ENCODE measurements at places on chromosomes 13 and 19.

DNA sequence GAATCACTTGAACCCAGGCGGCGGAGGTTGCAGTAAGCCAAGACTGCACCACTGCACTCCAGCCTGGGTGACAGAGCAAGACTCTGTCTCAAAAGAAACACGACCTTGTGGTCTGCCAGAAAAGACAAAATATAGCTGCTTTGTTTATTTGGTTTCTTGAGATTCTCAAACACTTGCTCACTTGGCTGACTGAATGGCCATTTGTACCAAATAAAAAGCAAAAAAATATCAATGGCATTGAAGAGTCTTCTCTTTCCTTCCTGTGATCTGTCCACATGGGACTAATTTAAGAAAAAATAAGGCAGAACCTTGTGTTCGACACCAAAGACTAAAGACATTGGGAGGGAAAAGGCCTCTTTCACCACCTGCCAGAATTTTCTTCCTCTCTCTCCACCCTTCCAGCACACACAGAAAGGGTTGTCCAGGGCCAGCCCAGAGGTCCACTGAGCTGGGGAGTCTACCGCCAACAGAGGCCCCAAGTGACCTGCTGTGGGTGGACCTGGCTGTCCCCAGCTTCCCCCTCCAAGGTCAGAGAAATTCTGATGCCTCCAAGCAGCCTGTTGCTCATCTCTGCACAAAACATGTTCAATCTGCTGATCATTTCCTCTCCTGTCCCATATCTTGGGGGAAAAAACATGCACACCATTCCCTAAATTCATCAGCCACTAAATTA, 5.9 kb downstream of the BRME1 start:
- no peaks in the 10 kb centered on the region for H3K27me3 ChIP-seq
- no peaks in the 10 kb centered on the region for H3K36me3 ChIP-seq
- no peak overlapping the region for H3K27ac ChIP-seq
- DNase-seq, result no peak
- H3K4me1 ChIP-seq, result peaks cover 4% of the 10 kb centered on the region
- H3K4me3 ChIP-seq, result no peak overlapping the region

- H3K27ac ChIP-seq, result no peak overlapping the region
- DNase-seq, result no peak
- H3K4me1 ChIP-seq, result no peaks in the 10 kb centered on the region
Measured at GRCh38 chr13:93338906-93339305, 112.3 kb downstream of the GPC6 start.

GRCh38 chr19:49651029-49651819, 9.2 kb downstream of the SCAF1 start:
- DNase-seq, result no peak
- H3K27me3 ChIP-seq, result no peaks in the 10 kb centered on the region

DNA sequence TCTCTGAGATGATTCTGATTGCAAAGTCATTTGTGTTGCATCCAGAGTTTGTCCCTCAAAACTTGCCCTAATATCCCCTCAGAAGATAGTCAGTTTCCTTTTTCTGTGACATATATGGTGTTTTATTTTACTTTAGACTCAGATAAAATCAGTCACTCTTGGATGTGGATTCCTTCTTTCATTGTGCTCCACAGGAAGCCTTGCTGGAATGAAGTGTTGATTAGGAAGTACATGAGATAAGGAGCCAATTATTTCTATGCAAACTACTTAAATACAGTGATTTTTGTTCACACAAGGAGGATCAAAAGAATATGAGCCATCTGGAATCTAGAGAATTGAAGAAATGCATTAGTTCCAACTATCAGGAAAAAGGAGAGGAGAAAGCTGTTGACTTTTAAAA, 107.6 kb upstream of the RXFP2 start:
- no peaks in the 10 kb centered on the region for H3K4me1 ChIP-seq
- no peak overlapping the region for H3K27ac ChIP-seq
- no peak overlapping the region for H3K4me3 ChIP-seq
- no peaks in the 10 kb centered on the region for H3K27me3 ChIP-seq

DNA sequence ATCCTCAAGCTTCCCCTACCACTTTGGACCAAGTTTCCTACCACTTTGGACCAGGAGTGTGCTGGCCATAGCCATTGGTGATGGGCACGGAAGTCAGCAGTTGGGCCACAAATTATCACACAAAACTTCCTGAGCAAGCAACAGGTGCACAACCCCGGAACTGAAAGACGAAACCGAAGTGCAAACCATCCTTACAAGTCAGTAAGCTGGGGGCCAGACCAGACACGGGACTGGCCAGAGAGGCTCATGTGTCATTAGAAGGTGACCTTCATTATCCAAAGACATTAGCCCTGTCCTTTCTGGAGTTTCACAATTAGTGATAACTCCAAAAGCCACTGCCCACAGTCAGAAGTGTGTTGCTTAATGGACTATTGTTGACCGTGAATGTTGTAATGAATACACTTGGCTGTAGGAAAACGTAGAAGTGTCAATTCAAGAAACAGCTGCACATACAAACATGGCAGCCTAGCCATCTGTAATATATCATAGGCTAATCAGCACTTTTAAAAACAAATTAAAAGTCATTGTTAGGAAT, 244.1 kb upstream of the IRS2 start:
- no peaks in the 10 kb centered on the region for H3K36me3 ChIP-seq
- DNase-seq, result no peak
- H3K27ac ChIP-seq, result no peak overlapping the region
- no peaks in the 10 kb centered on the region for H3K27me3 ChIP-seq
- H3K4me1 ChIP-seq, result no peaks in the 10 kb centered on the region
- no peak overlapping the region for H3K4me3 ChIP-seq

DNA sequence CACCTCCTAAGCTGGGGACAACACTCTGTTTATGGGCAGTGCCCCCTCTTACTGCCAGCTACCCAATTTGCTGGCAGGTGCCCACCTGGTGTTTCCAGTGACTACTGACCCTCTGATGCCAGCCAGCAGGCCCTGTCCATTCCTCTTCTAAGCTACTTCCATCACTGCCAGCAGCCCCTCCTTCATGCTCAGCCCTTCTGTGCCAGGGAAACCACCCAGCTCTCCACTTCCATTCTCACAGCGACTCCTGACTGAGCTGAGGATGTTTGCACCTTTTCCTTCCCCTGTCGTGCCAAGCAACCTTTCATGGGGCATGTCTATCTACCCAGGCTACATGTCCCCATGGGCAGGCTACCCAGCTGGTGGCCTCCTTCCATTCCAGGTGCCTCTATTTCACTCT, 24.0 kb upstream of the ZNF492 start:
- no peak overlapping the region for H3K27ac ChIP-seq
- no peaks in the 10 kb centered on the region for H3K36me3 ChIP-seq
- H3K4me3 ChIP-seq, result no peak overlapping the region
